Calu3 (cell line): ENCODE measurements at places on chromosomes 6 and 20.

DNA sequence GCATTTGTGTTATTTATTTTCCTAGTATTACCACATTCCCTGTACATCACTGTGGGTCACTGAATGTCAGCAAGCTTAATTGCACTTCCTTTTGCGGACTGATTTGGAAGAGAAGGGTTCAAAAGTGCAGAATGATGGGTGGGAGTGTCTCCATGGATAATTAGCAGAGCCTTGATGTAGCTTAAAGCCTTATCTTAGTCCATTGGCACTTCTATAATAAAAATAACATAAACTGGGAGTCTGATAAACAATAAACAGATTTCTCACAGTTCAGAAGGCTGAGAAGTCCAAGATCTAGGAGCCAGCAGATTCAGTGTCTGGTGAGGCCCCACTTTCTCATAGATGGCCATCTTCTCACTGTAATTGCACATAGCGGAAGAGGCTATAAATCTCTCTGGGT, 501.1 kb upstream of the POU3F2 start:
- DNase-seq, result no peak

GRCh38 chr6:121032268-121033006, 301.8 kb downstream of the TBC1D32 start:
- no peak for DNase-seq

DNA sequence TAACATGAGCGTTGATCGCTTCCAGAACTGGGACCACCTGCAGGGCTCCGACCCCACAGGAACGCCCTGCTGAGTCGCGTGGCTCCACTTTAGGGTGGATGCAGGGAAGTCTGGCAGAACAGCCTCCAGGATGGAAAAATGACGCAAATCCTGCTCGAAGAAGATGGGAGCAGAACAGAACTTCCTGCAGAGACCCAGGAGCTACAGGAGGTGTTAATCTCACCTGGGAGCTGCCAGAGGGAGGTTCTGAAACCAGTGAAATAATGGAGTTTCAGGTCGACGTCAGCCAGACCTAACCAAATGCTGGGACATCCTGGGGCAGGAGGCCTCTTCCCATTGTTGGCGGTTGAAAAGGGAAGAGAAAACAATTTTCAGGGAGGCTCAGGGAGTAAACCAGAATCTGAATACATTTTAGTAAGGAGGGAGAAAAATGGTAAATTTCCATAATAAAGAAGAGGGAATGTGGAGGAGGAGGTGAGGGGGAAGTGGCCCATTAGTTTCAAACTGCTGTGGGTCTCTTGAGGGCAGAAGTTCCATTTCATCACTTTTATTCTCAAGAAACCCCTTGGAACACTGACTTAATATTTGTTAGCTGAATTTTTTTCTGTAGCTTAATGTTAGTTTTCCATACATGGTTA, 558.4 kb upstream of the CDH4 start:
- no peak for DNase-seq

- DNase-seq, result no peak
Measured at GRCh38 chr6:143689852-143690251, 12.1 kb downstream of the PHACTR2 start.

DNA sequence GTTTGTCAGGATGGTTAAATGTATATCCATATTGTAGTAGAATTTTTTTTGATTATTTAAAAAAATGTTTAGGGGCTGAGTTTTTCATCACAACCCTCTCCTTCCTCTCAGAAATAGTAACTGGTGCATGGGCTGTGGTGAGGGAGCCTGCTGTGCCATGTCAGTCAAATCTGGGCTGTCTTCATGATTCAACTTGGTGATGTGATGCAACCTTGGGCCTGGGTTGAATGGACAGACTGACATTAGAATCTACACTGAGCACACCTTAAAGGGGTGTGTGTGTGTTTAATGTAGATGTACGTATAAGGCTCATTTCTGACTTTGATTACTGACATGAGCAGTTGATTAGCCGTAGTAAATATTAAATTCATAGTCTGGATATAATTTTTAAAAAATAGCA, 3.7 kb downstream of the TJAP1 start:
- DNase-seq, result no peak

DNA sequence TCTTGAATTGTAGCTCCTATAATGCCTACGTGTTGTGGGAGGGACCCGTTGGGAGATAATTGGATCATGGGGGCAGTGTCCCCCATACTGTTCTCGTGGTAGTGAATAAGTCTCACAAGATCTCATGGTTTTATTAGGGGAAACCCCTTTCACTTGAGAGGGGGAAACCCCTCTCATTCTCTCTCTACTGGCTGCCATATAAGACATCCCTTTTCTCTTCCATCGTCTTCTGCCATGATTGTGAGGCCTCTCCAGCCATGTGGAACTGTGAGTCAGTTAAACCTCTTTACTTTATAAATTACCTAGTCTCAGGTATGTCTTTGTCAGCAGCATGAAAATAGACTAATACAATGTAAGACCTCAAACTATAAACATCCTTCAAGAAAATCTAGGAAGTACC, 23.1 kb downstream of the PAQR8 start:
- no peak for DNase-seq

- no peak for DNase-seq
Measured at GRCh38 chr6:136582711-136583471, 32.7 kb upstream of the MAP7 start.

DNA sequence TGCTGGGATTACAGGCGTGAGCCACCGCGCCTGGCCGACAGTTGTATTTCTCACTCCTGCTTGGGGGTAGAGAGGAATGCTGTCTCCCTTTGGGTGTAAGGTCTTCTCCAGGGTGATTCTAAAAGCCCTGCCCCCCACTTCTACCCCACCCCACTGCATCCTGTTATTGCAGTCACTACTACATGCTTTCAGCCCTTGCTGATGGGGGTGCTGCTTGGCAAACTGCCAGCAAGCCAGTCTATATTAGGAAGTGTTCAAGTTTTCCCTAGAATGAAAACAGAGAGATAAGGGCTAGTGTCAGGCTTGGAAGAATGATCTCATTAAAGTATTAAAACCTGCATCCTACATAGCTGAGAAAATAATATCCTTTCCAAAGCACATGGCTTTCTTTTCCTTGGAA, 31.3 kb downstream of the TTI1 start:
- no peak for DNase-seq

GRCh38 chr6:85449388-85449817, 480 bp upstream of the NT5E start:
- DNase-seq, result peak; percentile 12

GRCh38 chr20:50552979-50553378, 42.8 kb downstream of the PTPN1 start:
- DNase-seq, result no peak

- no peak for DNase-seq
Measured at GRCh38 chr6:162177746-162178145, 549.8 kb downstream of the PRKN start.

- DNase-seq, result no peak
Measured at GRCh38 chr20:21126581-21126870, 644 bp downstream of the KIZ start.

GRCh38 chr20:51463560-51463959, 79.0 kb downstream of the NFATC2 start:
- DNase-seq, result no peak

DNA sequence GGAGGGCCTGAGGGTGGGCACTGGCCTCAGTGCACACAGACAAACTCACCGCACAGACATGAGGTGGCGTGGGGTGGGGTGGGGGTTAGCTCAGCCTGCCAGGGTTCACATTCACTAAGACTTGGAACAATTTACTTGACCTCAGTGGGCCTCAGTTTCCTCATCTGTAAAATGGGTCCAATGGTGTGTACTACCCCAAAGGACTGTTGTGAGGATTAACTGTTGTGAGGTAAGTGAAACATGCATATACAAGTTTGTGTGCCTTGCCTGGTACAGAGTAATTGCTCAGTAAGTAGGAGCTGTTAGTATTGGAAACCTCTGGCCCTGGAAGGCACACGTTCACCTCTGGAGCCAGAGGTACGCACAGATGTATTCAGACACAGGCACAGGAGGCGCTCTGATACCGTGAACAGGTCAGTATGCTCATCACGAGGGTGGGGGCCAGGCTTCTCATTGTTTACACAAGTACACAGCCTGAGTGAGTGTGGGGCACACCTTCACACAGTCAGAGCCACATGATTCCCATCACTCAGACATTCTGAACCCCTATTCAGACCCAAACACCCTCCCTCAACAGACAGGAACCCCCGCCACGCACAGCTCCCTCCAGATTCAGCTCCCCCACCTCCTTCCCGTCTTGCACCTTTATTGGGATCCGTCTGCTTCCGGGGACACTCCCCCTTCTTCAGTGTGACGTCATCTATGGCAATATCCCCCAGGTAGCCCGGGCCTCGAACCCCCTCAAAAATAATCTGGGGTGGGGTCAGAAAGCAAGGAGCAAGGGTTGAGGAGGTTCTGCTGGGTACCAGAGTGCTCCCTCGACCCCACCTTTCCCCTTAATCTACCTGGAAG, 59.9 kb downstream of the MDGA1 start:
- DNase-seq, result no peak

GRCh38 chr6:40597301-40597700, 10.1 kb upstream of the LRFN2 start:
- DNase-seq, result no peak

GRCh38 chr20:10747019-10747418, 73.2 kb upstream of the JAG1 start:
- no peak for DNase-seq

GRCh38 chr6:43940071-43940392, 170.0 kb downstream of the VEGFA start:
- DNase-seq, result no peak

- no peak for DNase-seq
Measured at GRCh38 chr6:81741689-81742088, 10.8 kb downstream of the TENT5A start.

DNA sequence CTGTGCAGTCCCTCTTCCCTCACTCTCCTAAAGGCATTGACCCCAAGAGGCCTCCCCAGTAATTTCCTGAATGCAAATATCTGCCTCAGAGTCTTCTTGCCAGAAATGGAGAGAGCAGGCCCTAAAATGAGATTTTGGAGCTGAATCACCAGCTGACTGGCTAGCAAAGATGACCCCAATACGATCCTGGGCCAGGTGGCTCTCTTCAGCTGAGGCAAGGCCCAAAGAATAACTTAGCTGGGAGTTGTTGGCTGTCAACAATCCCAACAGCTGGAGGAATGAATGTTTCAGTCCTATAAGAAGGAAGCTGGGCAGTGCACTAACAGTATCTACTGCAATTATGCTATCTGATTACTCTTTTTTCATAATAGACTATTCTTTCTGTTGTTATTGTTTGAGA, 37.2 kb upstream of the VGLL2 start:
- no peak for DNase-seq

GRCh38 chr20:18839507-18840247, 26.1 kb downstream of the SCP2D1 start:
- no peak for DNase-seq

- DNase-seq, result no peak
Measured at GRCh38 chr6:116419069-116419786, 41.9 kb upstream of the CALHM6 start.

DNA sequence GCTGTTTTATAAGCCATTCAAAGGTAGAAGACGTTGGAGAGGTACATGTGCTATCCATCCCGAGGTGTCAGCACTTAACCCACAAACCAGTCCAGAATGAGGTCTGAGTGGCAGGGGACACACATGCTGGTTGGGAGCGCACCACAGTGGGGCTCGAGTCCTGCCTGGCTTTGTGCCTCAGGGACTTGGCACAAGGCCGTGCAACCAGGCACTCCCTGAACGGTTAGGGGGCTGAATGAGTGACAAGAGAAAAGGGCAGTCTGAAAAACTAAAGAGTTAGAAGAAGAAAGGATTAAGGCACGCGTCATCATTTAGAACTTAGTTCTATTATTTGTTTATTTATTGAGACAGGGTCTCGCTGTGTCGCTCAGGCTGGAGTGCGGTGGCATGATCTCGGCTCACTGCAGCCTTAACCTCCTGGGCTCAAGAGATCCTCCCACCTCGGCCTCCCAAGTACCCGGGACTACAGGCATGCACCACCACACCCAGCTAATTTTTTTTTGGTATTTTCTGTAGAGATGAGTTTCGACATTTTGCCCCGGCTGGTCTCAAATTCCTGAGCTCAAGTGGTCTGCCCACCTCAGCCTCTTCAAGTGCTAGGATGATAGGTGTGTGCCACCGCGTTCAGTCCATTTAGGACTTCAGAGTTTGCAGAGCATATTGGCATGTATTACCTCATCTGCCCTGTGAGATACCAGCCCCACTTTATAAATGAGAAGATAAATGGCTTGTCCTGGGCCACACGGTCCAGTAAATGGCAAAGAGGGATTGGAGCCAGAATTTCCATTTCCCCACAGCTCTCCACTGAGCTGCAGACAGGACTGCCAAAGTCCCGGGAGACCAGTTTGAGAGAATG, 47.4 kb upstream of the IRF4 start:
- DNase-seq, result no peak

GRCh38 chr6:139117734-139118133, 17.1 kb upstream of the HECA start:
- DNase-seq, result no peak

- no peak for DNase-seq
Measured at GRCh38 chr6:96789871-96790270, 47.4 kb downstream of the GPR63 start.

GRCh38 chr20:20466341-20466879, 98.5 kb downstream of the INSM1 start:
- no peak for DNase-seq

DNA sequence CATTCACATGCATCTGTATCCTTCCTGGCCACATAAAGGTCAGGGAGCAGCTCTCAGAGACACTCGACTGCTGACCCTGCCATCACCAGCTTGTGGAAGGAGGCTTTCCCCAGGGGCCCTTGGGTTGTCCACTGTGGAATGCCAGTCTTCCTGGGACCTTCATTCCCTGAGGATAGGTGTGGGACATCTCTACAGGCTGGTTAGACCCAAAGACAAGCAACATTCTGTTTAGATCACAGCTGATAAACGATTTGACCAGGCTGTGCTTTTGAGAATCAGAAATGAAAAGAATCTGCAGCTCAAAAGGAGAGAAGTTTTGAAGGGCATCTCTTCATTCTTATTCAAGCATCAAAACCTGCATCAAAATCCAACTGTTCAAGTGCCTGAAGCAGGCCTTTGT, 18.2 kb upstream of the SH3BGRL2 start:
- DNase-seq, result no peak

DNA sequence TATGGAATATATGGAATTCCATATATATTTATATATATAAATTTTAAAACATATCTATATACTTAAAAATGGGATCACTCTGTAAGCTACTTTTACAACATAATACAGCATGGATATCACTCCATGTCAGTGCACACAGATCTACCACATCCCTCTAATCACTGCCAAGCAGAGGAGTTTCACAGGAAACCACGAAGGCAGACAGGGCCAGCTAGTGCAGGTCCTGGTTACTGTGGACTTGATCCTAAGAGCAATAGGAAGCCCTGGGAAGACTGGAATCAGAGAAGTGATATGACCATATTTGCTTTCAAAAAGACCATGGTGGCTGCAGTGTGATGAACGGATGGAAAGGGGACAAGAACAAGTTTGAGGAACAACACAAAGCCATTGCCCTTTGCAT, 40.0 kb upstream of the NRN1 start:
- DNase-seq, result no peak

GRCh38 chr20:31679357-31680285, 41.9 kb downstream of the COX4I2 start:
- DNase-seq, result no peak

- no peak for DNase-seq
Measured at GRCh38 chr6:35786810-35787209, 6.0 kb downstream of the CLPSL1 start.

- DNase-seq, result no peak
Measured at GRCh38 chr6:121236984-121237383, 97.3 kb downstream of the TBC1D32 start.

GRCh38 chr6:111773501-111774345, 99.5 kb downstream of the FYN start:
- no peak for DNase-seq
